ENCODE measurements at places on chromosomes 3 and 15.

DNA sequence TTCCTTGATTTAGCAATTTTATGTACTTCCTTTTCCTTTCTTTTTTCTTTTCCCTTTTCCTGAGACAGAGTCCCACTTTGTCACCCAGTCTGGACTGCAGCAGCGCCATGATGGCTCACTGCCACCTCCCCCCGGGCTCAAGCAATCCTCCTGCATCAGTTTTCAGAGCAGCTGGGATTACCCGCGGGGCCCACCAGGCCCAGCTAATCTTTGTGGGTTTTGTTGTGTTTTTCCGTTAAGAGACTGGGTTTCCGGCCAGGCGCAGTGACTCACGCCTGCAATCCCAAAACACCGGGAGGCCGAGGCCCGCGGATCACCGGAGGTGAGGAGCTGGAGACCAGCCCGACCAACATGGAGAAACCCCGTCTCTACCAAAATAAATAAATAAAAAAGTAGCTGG is 17.7 kb downstream of the GOLGA8S start:
- DNase-seq: no peak

GRCh38 chr3:14261229-14261628 is 82.6 kb downstream of the LSM3 start:
- peak; percentile 35 for DNase-seq

DNA sequence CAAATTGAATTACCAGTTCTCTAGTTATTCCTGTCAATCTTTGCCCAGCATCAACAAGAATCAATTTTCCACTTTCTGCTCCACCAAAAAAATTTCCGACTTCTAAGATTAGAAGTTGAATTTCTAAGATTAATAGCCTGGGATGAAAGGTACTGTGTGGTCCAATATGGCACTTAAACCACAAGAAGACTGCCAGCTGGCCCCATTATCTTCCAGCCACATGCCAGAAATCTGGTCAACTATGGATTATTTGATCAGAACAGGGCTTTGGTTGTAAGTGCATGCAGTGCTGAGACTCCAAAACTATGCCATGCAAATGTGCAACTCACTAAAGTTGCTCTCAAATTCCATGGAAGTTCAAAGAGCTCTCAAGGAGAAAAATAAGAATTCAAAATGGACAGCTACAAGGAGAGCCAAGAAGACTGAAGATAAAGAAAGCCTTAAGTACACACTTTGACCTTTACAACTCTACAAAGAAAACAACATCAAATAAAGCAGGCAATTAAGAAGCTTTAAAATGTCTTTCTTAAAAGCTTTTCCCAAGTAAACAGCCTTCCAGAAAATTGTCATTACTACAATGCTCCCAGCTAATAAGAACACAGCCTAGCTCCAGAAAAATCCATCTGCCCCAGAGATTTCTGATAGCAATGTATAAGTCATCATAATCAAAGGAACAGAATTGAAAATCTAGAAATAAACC is 64.2 kb downstream of the ST3GAL6 start:
- DNase-seq: no peak

GRCh38 chr15:78564743-78565096 is 600 bp upstream of the CHRNA5 start:
- DNase-seq: no peak

DNA sequence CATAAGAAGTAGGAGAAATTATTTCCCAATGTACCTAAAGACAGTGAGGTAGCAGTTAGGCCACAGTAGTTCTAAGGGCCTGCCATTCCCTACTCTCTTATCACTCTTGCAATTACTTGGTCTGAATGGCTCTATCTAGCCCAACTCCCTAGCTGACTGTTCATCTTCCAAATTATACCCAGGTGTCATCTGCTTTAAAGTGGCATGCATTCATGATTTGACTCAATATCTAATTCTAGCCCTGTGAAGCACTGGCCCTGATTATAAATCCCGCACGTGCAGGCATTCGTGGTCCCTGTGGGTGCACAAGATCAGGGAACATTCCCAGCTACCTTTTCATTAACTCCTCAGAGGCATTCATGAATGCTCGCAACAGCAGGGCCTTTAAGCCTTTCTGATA is 43.1 kb upstream of the ZNF774 start:
- DNase-seq: no peak

- no peak for DNase-seq
Observed at GRCh38 chr15:44882499-44882968, 74.0 kb upstream of the TERB2 start.

GRCh38 chr15:81024265-81024872 is 23.6 kb downstream of the TLNRD1 start:
- DNase-seq: no peak

- no peak for DNase-seq
Observed at GRCh38 chr15:59180945-59181600, 25.6 kb upstream of the LDHAL6B start.

- DNase-seq: no peak
Observed at GRCh38 chr3:26590919-26591484, 31.6 kb upstream of the LRRC3B start.

- DNase-seq: no peak
Observed at GRCh38 chr15:48354694-48355303, 23.6 kb downstream of the DUT start.

DNA sequence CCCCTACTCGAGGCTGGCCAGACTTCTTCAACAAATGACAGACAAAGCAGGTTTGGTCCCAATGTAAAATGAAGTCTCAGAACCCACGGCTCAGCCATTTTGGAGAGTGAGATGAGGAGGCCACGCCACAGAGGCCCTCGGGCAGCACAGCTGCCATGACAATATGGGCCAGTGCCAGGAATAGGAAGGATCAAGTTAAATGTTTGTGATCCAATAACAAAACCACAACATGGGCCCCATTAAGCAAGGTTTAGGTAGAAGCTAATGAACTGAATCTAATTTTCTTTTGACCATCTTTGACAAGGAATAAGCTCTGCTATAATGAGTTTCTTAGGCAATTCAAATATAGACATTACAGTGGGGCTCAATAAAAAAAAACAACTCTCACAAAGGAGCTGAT is 52.6 kb downstream of the RFTN1 start:
- DNase-seq: no peak

- DNase-seq: no peak
Observed at GRCh38 chr3:20361000-20361399, 175.0 kb upstream of the SGO1 start.

DNA sequence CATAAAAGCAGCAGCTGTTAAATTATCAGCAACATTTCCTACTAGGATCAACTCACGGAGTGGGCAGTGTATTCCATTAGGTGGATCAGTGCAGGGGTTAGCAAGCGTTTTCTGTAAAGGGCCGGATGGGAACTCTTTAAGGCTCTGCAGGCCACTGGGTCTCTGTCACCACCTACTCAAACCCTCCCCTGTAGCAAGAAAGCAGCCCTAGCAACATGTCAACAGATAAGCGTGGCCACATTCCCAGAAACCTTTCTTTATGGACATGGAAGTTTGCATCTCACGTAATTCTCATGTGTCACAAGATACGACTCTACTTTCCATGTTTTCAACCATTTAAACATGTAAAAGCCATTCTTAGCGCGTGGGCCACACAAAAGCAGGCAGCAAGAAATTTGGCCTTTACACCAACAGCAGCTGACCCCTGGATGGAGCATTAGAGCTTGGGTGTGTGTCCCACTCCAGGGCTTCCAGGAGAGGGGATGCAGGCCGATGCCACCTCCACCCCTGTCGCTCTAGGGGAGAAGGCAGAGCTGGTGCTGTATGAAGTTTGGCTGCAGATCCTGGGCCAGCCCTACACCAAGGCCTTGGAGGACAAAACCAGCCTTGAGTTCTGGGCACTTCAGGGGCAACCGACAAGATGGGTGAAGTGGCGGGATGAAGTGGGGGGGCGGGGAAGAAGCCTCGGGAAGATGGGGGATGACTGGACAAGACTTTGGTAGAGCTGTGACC is 48.2 kb upstream of the CSPG4 start:
- DNase-seq: no peak

GRCh38 chr3:54243056-54243931 is 120.9 kb downstream of the CACNA2D3 start:
- no peak for DNase-seq
